ENCODE measurements at places on chromosomes 2 and 18. TPM values are rescaled to one million over a fixed set of nuclear protein-coding genes. Genes with fewer than 3 reads are reported as not detected.
A peak's percentile ranks its signal among the peaks of the same experiment; 100 is the strongest.

GRCh38 chr18:42976869-42977590 is 138.5 kb downstream of the RIT2 start:
- peak; percentile 1 for DNase-seq

- no peak for DNase-seq
These were observed 1337.2 kb upstream of the NXPH2 start for GRCh38 chr2:140117386-140117785.

Gene STARD6
- total RNA-seq = not detected

DNA sequence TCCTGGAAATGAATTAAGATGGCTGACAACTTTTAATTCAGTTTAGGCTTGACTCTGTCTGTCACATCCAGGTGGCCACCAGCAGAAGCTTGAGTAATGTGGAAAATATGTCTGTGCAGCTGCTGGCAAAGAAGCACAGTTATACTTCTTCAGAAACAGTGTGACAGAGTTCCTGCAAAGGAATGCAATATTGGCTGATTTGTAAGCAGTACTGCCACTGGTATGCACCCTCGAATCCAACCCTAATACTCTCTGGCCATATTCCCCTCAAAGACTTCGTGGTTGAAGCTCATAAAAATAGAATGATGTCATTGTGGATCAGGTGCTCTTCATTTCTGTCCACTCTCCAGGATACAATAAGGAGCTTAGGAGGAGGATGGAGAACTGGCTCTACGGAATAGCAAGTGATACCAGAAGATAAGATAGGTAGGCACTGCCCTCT is 86.2 kb downstream of the METTL8 start:
- peak; percentile 83 for DNase-seq

Gene EMX1
- total RNA-seq = not detected

GRCh38 chr18:1306641-1307040 is 402.0 kb downstream of the ADCYAP1 start:
- DNase-seq = no peak

Gene TIMM21
- 98.5 TPM for total RNA-seq

- DNase-seq = peak; percentile 1
These were observed 117.0 kb downstream of the GRB14 start for GRCh38 chr2:164504253-164504652.

Gene CPO
- not detected for total RNA-seq

DNA sequence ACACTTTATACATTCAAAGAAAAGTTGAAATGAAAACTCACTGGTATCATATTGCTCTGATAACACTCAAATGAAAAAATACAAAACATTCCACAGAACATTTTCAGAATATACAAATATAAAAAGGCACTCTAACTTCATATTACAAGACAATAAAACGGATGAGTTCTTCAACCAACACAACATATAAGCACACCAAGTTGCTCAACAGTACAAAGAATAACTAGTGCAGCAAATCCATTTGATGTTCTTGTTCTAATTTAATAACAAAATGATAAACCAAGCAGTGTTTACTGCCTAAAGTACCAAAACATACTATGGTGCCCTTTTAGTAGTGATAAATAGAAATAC is 60.8 kb upstream of the PGAP1 start:
- DNase-seq = no peak

Gene ARHGAP28
- not detected for total RNA-seq

GRCh38 chr18:63298400-63299365 is 20.9 kb downstream of the BCL2 start:
- no peak for DNase-seq

Gene CRYGD
- not detected for total RNA-seq

DNA sequence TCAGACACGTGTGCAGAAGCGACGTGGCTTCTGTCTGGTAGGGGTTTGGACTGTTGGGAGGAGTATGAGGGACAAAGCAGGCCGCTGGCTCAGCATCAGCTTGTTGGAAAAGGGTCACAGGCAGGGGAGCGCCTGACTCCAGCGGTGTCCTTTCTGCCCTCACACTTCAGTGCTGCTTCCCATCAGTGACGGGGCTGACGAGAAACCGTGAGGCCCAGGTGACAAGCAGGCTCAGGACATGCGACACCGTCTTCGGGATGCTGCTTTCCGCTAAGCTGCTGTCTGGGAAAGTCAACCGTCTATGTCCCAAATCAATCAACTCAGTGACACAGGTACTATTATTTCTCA is 90.5 kb downstream of the USP40 start:
- no peak for DNase-seq

GRCh38 chr2:181036848-181037603 is 56.6 kb downstream of the UBE2E3 start:
- peak; percentile 55 for DNase-seq

DNA sequence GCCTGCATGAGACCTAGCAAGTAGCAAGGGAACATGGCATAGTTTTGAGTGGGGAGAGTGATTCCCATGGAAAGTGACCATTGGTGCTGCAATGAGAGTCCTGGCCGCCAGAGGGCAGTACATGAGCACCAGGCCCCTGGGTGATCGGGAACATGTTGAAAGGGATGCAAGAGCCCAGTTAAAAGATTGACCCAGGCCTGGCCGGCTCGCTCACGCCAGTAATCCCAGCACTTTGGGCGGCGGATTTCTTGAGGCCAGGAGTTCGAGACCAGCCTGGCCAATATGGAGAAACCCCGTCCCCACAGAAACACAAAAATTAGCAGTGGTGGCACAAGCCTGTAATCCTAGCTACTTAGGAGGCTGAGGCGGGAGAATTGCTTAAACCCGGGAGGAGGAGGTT is 22.2 kb downstream of the FAP start:
- DNase-seq = peak; percentile 67

Gene MEP1B
- not detected for total RNA-seq

DNA sequence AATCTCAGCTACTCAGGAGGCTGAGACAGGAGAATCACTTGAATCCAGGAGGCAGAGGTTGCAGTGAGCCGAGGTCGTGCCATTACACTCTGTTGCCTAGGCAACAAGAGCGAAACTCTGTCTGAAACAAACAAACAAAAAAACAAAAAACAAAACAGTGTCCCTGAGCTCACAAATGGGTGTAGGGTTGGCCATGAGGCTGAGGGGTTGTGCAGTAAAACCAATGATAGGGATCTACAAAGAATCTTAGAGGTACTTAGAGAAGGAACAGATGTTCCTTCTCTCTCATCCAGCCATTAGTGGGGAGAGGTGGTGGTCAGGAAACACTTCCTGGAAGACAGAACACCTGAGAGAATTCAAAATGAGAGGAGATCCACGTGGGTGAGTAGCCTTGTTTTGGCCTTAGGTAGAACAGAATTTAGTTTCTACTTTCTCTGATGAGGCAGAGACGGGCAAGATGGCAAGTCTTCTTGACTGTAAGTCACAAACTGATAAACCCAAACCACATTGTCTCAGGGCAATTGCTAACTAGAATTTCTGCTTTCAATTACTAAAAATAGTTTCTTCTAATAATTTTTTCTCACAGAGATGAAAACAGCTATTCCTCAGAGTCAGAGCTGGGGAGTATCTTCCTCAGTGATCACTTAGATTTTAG is 61.5 kb upstream of the PPM1B start:
- no peak for DNase-seq

DNA sequence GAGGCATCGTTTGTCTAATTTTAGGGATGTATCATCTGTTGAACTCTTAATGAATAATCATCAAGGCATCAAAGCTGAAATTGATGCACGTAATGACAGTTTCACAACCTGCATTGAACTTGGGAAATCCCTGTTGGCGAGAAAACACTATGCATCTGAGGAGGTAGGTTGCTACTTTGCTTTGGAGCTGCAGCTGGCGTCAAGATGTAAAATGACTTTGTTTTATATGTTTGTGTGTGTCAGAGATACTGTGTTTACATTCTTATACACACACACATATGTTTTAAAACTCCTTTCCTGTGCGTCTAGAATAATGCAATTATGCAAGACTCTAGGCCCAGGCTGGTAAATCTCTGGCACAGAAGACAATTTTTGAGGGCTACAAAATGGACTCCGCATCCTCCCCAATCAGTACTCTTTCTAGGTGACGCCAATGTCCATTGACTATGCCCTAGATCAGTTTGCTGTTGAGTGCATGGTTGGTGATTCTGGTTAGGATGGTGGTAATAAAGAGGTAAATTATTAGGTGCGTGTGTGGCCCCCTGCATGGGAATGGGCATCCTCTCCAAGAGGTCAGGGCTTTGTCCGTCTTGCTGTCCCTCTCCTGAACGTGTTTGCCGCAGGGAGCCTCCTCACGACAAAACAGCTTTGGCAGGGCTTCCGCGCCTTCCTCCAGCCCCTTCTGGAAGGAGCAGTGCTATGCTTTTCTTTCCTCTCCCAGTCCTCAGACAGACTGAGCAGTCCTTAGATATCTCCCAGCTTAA is 68.2 kb upstream of the EML6 start:
- no peak for DNase-seq

- peak; percentile 12 for DNase-seq
These were observed 17.0 kb upstream of the STAT4 start for GRCh38 chr2:191167766-191168165.

Gene DUSP2
- 1.0 TPM for total RNA-seq

DNA sequence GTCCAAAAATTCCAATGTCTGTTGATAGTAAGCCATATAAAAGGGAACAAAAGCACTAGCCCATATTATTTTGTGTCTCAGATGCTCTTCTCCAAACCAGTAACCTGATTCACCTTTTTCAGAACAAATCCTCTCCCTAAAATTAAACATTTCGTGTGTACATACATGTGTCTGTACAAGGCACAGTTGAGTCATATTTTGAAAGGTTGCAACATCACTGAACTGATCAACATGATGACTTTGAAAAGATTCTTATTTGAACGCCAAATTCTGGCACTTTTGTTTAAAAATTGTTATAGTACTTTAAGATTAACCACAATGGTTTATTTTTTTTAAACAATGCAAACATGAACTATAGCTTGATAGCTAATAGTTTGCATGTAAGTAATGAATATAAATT is 102.5 kb downstream of the RIT2 start:
- DNase-seq = no peak
